CD4-positive, CD25-positive, alpha-beta regulatory T cell (primary cell): ENCODE measurements at places on chromosomes 13 and 19. TPM values are rescaled to one million over a fixed set of nuclear protein-coding genes. Genes with fewer than 3 reads are reported as not detected.

The SMIM44 gene
- not detected for total RNA-seq

The SLC25A41 gene
- 0.42 TPM for total RNA-seq

The GFY gene
- not detected for total RNA-seq

The ZNF749 gene
- 5.1 TPM for total RNA-seq

The KLHL26 gene
- total RNA-seq: 16.7 TPM

The SHISA7 gene
- not detected for total RNA-seq

The CCNA1 gene
- total RNA-seq: not detected

The ZNF575 gene
- total RNA-seq: 3.3 TPM

The ZNF730 gene
- 0.52 TPM for total RNA-seq

The IRGQ gene
- 40.9 TPM for total RNA-seq

The C19orf38 gene
- 0.49 TPM for total RNA-seq

The ATXN8OS gene
- not detected for total RNA-seq

The TEX26 gene
- total RNA-seq: not detected

The SERP2 gene
- not detected for total RNA-seq

The LRFN3 gene
- total RNA-seq: 7.7 TPM

The GPR183 gene
- total RNA-seq: 206 TPM
